ENCODE measurements at places on chromosomes 4 and X.

GRCh38 chr4:125283707-125284279 is 31.0 kb upstream of the FAT4 start:
- DNase-seq: no peak

- no peak for DNase-seq
These were observed 5.3 kb upstream of the OPHN1 start for GRCh38 chrX:68438575-68438974.

GRCh38 chr4:169268951-169269760 is 1.6 kb downstream of the SH3RF1 start:
- DNase-seq: no peak

GRCh38 chr4:159293811-159294515 is 191.1 kb downstream of the RAPGEF2 start:
- DNase-seq: no peak

DNA sequence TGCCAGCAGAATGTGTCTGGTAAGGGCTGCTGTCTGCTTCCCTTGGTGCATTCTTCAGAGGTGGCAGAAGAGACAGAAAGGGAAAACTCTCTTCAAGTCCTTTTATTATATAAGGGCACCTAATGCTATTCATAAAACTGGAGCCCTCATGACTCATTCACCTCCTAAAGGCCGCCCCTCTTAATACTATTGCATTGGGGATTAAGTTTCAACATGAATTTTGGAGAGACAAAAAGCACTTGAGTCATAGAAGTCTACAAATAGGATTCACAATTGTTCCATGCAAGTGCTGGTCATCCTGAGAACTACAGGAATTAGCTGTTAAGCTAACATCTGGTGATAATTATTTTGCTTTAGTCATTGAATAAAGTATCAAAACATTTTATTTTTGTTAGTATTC is 349.5 kb downstream of the HS3ST1 start:
- no peak for DNase-seq

GRCh38 chrX:18290200-18290599 is 64.3 kb downstream of the SCML2 start:
- DNase-seq: no peak

GRCh38 chr4:137627739-137628460 is 95.6 kb upstream of the PCDH18 start:
- DNase-seq: no peak

- DNase-seq: no peak
These were observed 432.2 kb downstream of the SMARCA1 start for GRCh38 chrX:129091097-129091496.

DNA sequence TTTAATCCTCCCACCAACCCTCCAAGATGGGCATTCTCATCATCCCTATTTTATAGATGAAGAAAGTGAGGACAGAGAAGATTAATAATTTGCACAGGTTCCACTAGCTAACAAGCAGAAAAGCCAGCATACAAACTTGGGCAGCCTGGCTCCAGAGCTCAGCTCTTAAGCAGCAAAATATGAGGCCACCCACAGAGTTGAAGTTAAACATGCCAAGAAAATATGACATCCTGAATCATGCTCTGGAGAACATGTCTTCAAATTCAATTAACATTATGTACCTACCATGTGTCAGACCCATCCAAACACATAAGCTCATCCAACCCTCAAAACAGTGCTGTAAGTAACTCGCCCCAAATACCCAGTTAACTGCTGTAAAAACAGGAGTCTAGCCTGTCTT is 33.9 kb downstream of the USP46 start:
- DNase-seq: no peak

- no peak for DNase-seq
These were observed 27.2 kb downstream of the FBXO8 start for GRCh38 chr4:174256277-174256713.

GRCh38 chr4:83234902-83235644 is 49.5 kb downstream of the COQ2 start:
- DNase-seq: no peak

GRCh38 chr4:189506080-189506479 is 434.6 kb upstream of the FRG1 start:
- no peak for DNase-seq

DNA sequence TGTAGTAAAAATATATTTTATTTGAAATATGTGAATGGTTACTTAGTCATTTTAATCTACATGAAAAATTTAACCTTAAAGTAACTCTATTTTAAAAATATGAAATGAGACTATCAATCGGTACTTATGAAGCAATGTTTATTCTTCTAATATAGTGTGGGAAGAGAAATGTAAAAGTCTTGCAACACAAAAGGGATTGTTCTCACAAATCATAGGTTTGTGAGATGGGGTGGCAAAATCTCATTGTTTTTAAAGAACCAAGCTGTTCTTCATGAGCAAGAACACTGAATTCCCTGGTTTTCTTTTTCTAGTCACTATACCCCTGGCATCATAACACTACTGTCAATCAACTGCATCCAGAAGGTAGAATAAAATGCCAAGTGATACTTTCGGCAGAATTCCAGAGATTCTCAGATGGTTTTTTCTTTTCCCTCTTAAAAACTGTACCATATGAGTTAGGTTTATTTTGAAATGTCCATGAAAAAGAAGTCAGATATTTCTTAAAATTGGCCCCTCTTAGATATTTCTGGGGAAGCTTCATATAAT is 52.2 kb downstream of the SNCA start:
- DNase-seq: no peak

DNA sequence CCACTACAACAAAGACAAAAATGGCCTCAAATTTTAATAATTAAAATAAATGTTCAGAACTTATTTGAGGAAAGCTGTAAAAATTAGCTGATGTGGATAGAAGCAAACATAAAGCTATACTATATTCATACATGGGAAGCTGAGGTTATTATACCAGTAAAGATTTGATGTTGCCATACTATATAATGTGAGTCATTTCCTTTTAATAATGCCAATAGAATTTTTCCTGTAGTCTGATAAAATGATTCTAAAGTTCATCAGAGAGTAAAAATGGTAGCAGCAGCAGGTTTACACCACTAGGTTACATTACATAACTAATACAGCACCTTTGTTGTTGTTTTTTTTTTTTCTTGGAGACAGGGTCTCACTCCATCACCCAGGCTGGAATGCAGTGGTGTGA is 45.5 kb upstream of the CYP2U1 start:
- DNase-seq: no peak

- no peak for DNase-seq
These were observed 33.2 kb upstream of the OCIAD2 start for GRCh38 chr4:48939785-48940184.

- no peak for DNase-seq
These were observed 92.7 kb downstream of the LARP1B start for GRCh38 chr4:128153800-128154199.
